ENCODE measurements at places on chromosomes 6 and 20. TPM values are rescaled to one million over a fixed set of nuclear protein-coding genes. Genes with fewer than 3 reads are reported as not detected.

PPP1R16B gene
- 8.2 TPM for total RNA-seq

ZC3H12D gene
- total RNA-seq, result 0.15 TPM

RAET1G gene
- not detected for total RNA-seq

FNDC11 gene
- 2.7 TPM for total RNA-seq

AIF1 gene
- 3.2 TPM for total RNA-seq

CYP24A1 gene
- total RNA-seq, result not detected

LY86 gene
- total RNA-seq, result not detected

OLIG3 gene
- total RNA-seq, result 0.22 TPM

SIM1 gene
- not detected for total RNA-seq

SLC35B3 gene
- 8.4 TPM for total RNA-seq

- no peaks in the 10 kb centered on the region for H3K4me1 ChIP-seq
- H3K4me3 ChIP-seq, result peak overlapping the region; percentile 43
- no peaks in the 10 kb centered on the region for H3K27me3 ChIP-seq
- H3K36me3 ChIP-seq, result peaks cover 15% of the 10 kb centered on the region
- peak; percentile 84 for DNase-seq
Measured at GRCh38 chr6:36848658-36849441, 9.6 kb upstream of the CPNE5 start.

- no peak for DNase-seq
- peaks cover 4% of the 10 kb centered on the region for H3K4me1 ChIP-seq
- no peaks in the 10 kb centered on the region for H3K36me3 ChIP-seq
- H3K27me3 ChIP-seq, result no peaks in the 10 kb centered on the region
Measured at GRCh38 chr20:20709887-20710286, 2.6 kb downstream of the RALGAPA2 start.

GRCh38 chr20:31837896-31838397 is 7.5 kb downstream of the FOXS1 start:
- no peak for DNase-seq
- no peak overlapping the region for H3K27ac ChIP-seq
- H3K27me3 ChIP-seq, result no peaks in the 10 kb centered on the region

- peaks cover 8% of the 10 kb centered on the region for H3K27me3 ChIP-seq
- H3K36me3 ChIP-seq, result no peaks in the 10 kb centered on the region
- no peaks in the 10 kb centered on the region for H3K4me1 ChIP-seq
- H3K4me3 ChIP-seq, result no peak overlapping the region
- no peak for DNase-seq
Measured at GRCh38 chr6:27674882-27675281, 202.0 kb upstream of the ZNF184 start.

DNA sequence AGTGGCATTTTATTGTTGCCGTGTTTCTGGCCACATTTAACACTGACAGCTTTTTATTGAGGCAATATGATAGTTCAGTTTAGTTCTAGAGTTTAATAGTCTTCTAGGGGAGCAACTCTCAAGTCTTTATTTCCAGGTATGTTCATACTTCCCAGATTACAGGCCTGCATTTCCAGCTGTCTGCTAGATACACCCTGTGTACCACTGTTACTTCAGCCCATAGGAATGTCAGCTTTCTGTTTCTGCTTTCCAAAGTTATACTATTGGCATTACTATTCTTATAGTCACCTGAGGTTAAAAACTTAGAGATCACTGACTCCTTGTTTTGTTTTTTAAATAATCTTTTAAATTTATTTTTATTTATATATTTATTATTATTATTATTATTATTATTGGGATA is 7.6 kb downstream of the ZNF451 start:
- H3K36me3 ChIP-seq, result peaks cover 64% of the 10 kb centered on the region
- no peaks in the 10 kb centered on the region for H3K27me3 ChIP-seq
- no peaks in the 10 kb centered on the region for H3K4me1 ChIP-seq
- no peak for DNase-seq

GRCh38 chr6:112117554-112117953 is 30.2 kb downstream of the FAM229B start:
- no peaks in the 10 kb centered on the region for H3K27me3 ChIP-seq

GRCh38 chr6:56831334-56831733 is 123.6 kb upstream of the BEND6 start:
- H3K27ac ChIP-seq, result no peak overlapping the region
- peaks cover 6% of the 10 kb centered on the region for H3K36me3 ChIP-seq
- no peak for DNase-seq
- H3K27me3 ChIP-seq, result no peaks in the 10 kb centered on the region
- no peak overlapping the region for H3K4me3 ChIP-seq

- peaks cover 16% of the 10 kb centered on the region for H3K36me3 ChIP-seq
- H3K27me3 ChIP-seq, result no peaks in the 10 kb centered on the region
- DNase-seq, result no peak
- no peak overlapping the region for H3K4me3 ChIP-seq
- H3K4me1 ChIP-seq, result no peaks in the 10 kb centered on the region
- peak overlapping the region; percentile 71 for H3K27ac ChIP-seq
Measured at GRCh38 chr6:140256248-140256647, 881.8 kb upstream of the CITED2 start.

DNA sequence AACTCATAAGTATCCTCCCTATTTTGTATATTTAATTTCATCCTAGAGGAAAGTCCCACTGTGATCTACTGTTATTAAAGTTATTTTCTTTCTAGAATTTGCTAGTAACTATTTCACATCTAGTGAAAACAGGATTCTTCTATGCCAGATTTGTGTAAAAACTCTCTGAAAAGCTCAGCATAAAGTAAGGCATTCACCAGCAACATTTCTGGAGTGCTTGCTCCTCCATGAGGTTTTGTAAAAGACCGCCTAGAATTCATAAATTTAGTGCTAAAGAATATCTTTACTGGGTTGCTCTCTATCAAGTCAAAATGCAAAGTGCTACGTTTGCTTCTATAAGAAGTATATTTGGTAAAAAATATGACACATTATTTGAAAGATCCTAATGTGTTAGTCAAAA is 173.5 kb upstream of the IRAK1BP1 start:
- no peak for DNase-seq
- H3K4me1 ChIP-seq, result no peaks in the 10 kb centered on the region

DNA sequence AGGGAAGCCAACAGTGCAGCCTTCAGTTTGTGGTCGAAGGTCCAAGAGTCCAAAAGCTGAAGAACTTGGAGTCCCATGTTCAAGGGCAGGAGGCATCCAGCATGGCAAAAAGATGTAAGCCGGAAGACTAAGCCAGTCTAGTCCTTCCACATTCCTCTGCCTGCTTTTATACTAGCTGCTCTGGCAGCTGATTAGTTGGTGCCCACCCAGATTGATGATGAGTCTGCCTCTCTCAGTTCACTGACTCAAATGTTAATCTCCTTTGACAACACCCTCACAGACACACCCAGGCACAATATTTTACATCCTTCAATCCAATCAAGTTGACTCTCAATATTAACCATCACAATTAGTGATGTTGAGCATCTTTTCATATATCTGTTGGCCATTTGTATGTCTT is 23.1 kb upstream of the PHIP start:
- H3K36me3 ChIP-seq, result no peaks in the 10 kb centered on the region
- DNase-seq, result no peak
- no peak overlapping the region for H3K27ac ChIP-seq
- H3K27me3 ChIP-seq, result no peaks in the 10 kb centered on the region
- H3K4me1 ChIP-seq, result no peaks in the 10 kb centered on the region

GRCh38 chr20:15179381-15179780 is 842.0 kb upstream of the FLRT3 start:
- no peak overlapping the region for H3K27ac ChIP-seq
- H3K4me1 ChIP-seq, result no peaks in the 10 kb centered on the region
- H3K27me3 ChIP-seq, result no peaks in the 10 kb centered on the region
- no peaks in the 10 kb centered on the region for H3K36me3 ChIP-seq
- DNase-seq, result no peak

- no peaks in the 10 kb centered on the region for H3K36me3 ChIP-seq
- no peaks in the 10 kb centered on the region for H3K4me1 ChIP-seq
- DNase-seq, result no peak
Measured at GRCh38 chr6:81754906-81755305, 2.4 kb upstream of the TENT5A start.

- peaks cover 5% of the 10 kb centered on the region for H3K36me3 ChIP-seq
- DNase-seq, result no peak
- peaks cover 6% of the 10 kb centered on the region for H3K4me1 ChIP-seq
- no peaks in the 10 kb centered on the region for H3K27me3 ChIP-seq
- no peak overlapping the region for H3K4me3 ChIP-seq
- no peak overlapping the region for H3K27ac ChIP-seq
Measured at GRCh38 chr6:154125421-154125820, 86.4 kb downstream of the OPRM1 start.

DNA sequence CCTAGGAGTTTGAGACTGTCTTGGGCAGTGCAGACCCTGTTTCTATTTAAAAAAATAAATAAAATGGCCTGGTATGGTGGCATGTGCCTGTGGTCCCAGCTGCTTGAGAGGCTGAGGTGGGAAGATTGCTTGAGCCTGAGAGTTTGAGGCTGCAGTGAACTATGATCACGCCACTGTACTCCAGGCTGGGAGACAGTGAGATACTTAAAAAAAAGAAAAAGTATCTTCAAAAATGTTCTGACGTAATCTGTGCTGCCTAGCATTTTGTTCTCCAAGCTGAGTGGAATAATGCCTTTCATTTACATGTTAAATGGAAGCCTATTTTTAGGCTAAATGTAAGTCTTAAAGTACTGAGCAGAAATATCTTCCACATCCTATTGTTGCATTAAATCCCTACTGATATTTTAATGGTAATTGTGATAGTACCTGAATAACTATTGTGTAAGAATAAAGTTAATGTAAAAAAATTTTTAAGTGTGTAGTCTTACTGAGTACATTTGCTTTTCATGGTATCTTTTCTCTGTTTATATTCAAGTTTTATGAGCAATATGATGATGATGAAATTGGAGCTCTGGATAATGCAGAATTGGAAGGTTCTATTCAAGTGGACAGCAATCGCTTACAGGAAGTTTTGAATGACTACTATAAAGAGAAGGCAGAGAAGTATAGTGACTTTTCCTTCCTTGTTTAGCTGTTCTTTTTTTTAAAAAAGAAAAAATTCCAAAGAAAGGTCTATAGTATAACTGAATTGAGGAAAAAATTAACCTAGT is 4.2 kb upstream of the ZC2HC1B start:
- peaks cover 88% of the 10 kb centered on the region for H3K36me3 ChIP-seq
- H3K27me3 ChIP-seq, result no peaks in the 10 kb centered on the region
- H3K27ac ChIP-seq, result no peak overlapping the region
- no peak for DNase-seq

GRCh38 chr6:169975286-169975685 is 223.9 kb downstream of the ERMARD start:
- no peaks in the 10 kb centered on the region for H3K4me1 ChIP-seq
- no peak overlapping the region for H3K4me3 ChIP-seq
- no peaks in the 10 kb centered on the region for H3K36me3 ChIP-seq
- DNase-seq, result no peak
- no peak overlapping the region for H3K27ac ChIP-seq
- H3K27me3 ChIP-seq, result no peaks in the 10 kb centered on the region

DNA sequence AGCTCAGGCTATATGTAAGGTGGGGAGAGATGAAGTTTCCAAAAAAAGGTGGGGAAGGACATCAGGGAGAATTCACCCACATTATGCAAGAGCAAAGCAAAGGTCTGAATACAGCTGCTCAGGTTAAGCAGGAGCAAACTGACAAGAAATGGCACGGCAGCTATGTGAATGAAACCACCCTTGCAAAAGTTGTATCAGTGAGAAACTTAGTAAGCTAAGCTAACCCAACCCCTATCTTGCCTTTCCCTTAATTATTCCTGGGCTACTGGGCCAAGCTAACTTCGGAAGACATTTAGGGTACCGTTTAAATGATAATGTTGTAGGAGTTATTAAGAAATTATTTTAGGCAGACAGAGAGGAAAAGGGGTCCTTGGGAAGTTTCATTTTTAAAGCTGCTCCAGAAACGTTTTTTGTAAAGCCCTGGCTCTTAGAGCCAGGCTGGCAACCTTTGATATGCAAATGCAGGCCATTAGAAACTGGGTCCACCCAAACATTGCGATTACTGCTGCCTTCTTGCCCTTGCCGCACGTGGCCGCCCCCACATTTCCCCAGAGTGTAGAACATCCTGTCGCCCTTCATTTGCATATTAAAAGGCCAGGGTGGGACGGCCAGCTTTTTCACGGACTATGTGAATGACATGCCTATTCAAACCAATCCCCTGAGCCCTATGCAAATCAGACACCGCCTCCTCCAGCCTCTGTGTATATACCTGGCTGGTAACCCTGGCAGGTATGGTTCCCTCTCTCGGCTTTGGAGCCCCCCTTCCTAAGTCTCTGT is 60.5 kb upstream of the SAMD5 start:
- no peak overlapping the region for H3K27ac ChIP-seq
- peak; percentile 99 for DNase-seq
- H3K4me1 ChIP-seq, result peaks cover 19% of the 10 kb centered on the region
- H3K36me3 ChIP-seq, result no peaks in the 10 kb centered on the region
- no peaks in the 10 kb centered on the region for H3K27me3 ChIP-seq

DNA sequence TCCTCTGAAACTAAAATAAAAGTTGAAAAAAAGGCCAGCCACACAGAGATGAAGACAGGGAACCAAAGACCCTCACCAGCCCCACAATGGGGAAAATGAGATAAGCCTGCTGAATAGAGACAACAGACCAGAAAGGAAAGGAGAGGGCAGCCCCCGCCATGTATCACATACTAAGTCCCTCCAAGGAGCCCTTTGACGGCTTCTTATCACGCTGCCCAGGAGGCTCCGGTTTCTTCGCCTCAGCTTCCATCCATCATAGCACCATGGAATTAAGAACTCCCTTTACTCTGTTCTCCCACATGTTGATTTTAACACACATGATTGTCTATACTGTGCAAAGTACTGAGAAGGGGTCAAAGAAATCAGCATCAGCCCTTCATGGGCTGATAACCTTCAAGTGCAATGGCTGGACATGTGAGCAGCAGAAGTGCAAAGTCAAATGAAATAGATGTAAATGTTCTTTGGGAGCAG is 54.9 kb downstream of the MAP3K5 start:
- H3K27me3 ChIP-seq, result no peaks in the 10 kb centered on the region
- no peaks in the 10 kb centered on the region for H3K36me3 ChIP-seq
- no peak overlapping the region for H3K27ac ChIP-seq
- no peaks in the 10 kb centered on the region for H3K4me1 ChIP-seq
- DNase-seq, result no peak

GRCh38 chr6:50049829-50050228 is at the start of gene DEFB112:
Gene DEFB112 (minus strand): TSS chr6:50049929. CDS start chr6:50049869, 60 bp downstream.
- H3K36me3 ChIP-seq, result no peaks in the 10 kb centered on the region
- no peaks in the 10 kb centered on the region for H3K4me1 ChIP-seq
- H3K27me3 ChIP-seq, result no peaks in the 10 kb centered on the region
- DNase-seq, result no peak
- H3K4me3 ChIP-seq, result no peak within 1 kb of the TSS

DNA sequence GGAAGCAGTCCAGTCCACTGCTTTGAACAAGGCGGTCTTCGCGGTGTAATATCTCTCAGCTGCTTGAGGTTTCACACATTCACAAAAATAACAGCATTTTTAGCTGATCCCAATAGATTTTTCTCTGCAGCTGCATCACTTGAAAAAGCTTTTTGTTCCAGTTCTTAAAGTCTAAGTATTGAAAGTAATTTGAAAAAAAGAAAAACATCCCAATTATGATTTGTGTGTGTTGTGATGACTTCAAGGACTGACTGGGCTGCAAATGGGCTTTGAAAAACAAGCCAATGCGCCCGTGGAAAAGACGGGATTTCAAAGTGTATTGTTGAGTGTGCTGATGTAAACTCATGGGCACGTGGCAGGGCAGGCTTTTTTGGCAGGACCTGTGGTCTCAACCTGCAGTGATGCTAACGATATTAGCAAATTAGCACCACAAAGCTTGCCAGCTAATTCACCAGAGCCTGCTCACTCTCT is 151.1 kb downstream of the TMEM242 start:
- peaks cover 4% of the 10 kb centered on the region for H3K36me3 ChIP-seq
- no peak for DNase-seq
- H3K27ac ChIP-seq, result no peak overlapping the region
